ENCODE measurements at places on chromosomes 6 and 20.

GRCh38 chr6:104418125-104418524 lies 441.6 kb downstream of the HACE1 start:
- DNase-seq, result no peak

GRCh38 chr6:43887340-43887858 lies 117.4 kb downstream of the VEGFA start:
- no peak for DNase-seq

DNA sequence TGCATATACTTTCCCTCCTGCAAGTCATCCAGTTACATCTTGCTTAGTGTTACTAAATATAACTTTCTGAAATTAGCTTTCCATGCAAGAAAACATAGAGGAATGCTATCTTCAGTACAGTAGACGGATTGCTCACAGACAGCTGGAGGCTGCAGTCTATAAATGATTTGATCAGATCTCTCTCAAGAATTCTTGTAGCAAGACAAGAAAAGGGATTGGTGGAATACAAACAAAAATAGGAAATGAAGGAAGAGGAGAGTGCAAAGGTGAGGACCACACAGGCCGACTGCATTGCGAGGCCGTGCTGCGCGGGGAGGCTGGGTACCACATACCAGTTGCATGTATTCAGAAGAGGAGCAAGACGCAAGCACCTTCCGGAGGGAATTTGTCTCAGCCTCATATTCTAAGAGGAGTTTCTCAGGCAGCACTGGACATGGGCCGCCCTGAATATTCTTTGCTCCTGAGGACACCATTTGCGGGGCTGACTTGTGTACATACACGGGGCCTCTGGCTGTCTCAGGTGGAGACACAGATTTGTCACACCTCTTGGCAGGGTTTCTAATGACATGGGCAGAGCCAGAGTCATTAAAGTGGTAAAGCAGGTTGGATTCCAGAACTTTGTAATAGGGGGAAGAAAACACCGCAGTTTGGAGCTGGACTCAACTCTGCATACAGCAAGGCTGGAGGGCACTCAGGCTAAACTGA lies 22.7 kb upstream of the KIF25 start:
- DNase-seq, result no peak

DNA sequence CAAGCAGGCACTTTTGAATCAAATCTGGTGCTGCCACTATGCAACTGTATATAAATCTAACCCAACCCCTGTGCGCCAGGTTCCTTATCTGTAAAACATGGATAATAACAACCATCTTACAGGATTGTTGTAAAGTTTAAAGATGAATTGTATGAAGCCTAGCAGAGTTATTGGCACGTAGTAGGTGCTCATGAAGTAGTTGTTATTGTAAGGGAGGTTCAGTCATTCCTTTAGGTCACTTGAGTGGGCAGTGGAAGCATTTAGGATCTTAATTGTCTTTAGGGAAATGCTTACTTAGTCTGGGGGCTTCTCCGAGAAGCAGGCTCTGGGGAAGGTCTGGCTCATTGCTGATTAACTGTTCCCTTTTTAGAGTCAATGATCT lies 29.8 kb upstream of the PKIG start:
- DNase-seq, result no peak

GRCh38 chr6:145627451-145627850 lies 107.9 kb downstream of the EPM2A start:
- DNase-seq, result no peak

- DNase-seq, result peak; percentile 54
These were observed 23.2 kb downstream of the ADAT2 start for GRCh38 chr6:143427109-143427817.

DNA sequence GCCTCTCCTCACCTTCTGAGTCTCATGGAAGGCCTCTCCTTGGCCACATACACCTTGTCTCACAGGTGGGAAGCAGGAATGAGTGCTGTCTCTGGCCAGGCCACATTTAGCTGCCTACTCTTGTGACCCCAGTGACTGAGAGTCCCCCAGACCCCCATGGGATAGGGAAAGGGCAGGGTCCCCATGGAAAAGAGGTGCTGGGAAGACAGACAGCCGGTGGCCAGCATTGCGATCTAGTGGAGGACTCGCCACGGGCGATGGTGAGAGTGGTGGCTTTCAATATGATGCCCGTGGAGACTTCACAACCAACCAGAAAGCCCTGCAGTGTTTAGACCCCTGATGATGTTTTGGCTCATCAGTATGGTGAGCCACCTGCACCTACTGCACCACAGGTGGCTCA lies 19.8 kb downstream of the MANBAL start:
- DNase-seq, result no peak

- no peak for DNase-seq
These were observed 10.1 kb upstream of the TENT5A start for GRCh38 chr6:81762606-81763005.

DNA sequence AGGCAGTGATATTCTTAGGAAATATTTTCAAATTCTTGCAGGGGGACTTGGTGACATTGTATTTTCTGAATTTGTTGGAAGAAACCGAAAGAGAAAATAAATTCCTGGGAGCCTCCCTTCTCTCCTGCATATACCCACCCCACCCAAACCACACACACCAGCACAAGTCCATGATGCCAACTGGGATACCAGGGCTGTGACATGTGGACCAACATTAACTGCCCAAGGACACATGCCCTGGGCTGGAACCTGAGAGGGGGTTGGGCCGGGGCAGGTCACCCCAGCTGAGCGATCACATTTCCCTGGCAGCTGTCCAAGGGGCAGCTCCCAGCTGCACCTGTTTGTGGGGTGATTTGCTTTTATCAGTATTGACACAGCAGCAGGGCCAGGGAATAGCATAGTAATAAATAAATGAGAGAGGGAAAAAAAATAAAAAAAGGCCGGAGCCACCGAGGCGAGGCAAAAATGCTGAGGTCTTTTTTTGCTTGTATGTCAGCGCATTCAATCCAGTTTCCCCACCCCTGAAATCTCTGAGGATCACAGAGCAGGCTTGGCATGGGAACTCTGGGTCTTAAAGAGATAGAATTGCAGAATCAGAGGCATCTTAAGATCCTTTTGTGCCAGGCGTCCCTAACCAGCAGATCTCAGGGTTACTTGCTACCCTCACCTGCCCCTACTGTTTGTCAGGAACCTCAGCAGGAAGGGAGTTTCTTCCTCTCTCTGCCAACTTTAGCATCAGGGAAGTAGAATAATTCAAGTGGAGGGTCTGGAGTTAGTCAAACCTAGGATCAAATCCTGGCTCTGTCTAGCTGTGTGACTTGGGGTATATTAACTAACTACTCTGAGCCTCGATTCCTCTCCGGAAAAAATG lies 66.5 kb upstream of the PIM1 start:
- DNase-seq, result no peak

DNA sequence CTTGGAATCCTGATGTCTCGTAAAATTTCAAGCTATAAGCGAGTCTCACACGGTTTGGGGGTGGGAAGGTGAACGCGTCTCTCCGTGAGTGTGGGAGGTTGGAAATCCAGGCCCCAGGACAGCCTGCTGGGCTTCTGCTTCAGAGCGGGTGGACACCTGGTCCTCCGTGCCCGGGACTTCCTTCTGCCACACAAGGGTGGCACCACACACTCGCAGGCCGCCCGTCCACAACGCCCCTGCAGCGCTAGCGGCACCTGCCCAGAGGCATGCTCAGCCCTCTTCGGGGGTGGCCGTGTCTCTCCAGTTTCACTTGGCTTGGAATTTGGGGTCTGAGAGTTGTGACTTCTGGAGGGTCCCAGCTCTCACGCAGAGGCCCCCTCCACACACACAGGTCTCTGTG lies 151.9 kb downstream of the PHACTR3 start:
- DNase-seq, result no peak

DNA sequence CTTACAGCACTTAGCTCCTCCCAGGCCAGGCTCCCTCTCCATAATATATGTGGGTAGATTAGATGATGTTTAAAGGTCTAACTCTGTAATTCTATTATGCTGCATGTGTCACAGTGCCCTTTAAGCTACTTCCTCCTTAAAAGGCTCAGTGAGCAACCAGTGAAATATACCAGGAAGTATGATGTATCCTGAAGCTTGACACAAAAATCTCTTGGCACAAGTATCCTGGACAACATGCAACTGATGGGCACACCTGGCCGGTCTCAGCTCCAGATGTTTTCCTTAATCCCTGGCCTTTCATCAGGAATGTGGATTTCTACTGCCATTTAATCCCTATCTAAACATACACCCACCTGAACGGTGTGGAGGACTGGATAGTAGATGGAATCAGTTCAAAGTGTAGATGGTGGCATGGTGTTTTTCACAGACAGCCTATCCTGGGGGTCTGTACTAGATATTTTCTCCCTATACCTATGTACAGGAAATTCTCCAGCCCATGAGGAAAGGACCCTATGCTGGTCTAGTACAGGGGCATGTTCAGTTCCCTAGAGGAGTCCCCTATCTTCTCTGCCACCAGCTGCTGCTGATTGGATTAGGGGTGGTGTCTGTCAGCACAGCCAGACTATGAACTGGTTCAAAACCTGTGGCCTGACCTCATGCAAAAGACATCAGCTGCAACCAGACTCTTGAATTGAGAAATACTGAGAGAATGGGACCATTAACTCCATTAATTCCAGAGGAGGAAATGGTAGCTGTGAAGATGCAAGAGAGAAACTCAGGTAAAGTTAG lies 59.4 kb upstream of the CITED2 start:
- DNase-seq, result no peak

DNA sequence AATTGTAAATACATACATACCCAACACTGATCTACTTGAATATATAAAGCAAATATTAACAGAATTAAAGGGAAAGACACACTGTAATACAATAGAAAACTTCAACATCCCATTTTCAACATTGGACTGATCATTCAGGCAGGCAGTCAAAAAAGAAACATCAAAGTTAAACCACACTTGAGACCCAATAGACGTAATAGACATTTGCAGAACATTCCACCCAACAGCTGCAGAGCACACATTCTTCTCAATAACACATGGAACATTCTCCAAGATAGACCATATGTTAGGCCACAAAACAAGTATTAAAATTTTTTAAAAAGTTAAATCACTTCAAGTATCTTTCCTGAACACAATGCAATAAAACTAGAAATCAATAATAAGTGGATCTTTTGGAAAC lies 698.2 kb downstream of the COL12A1 start:
- DNase-seq, result no peak

DNA sequence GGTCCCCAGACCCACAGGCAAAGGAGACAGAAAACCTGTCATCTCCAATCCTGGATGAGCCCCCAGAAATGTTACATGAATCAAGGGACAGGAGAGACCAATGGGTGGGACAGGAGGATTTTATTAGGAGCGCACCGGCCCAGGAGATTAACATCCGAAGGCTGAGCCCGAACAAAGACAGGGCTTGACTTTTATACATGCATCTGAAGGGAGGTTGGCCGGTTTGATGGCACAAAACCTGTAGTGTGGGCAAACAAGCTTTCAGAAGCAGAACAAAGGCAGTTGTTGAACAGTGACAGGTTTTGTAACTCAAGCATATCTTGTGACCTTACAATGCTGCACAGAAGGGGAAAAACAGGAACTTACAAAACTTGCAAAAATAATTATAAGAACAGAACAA lies 83.9 kb upstream of the GPR6 start:
- DNase-seq, result no peak

- no peak for DNase-seq
These were observed 14.7 kb downstream of the ZNF335 start for GRCh38 chr20:45957021-45957941.

DNA sequence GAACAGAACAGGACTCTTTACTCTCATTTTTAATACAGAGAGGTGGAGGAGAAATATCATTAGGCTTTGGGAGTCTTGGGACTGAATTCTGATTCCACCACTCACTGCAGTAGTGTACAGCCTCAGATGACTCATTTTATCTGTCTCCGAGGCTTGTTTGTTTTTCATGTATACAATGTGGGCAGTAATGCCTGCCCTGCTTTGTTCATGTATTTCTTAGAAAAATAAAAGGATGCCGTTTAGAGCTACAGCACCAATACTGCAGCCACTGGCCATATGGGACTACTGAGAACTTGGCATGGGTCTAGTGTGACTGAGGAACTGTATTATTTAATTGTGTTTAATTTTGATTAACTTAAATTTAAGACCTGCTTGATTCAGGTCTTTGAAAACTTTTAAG lies 41.2 kb upstream of the JAG1 start:
- DNase-seq, result no peak

GRCh38 chr20:48230216-48230615 lies 444.9 kb upstream of the SULF2 start:
- DNase-seq, result no peak

DNA sequence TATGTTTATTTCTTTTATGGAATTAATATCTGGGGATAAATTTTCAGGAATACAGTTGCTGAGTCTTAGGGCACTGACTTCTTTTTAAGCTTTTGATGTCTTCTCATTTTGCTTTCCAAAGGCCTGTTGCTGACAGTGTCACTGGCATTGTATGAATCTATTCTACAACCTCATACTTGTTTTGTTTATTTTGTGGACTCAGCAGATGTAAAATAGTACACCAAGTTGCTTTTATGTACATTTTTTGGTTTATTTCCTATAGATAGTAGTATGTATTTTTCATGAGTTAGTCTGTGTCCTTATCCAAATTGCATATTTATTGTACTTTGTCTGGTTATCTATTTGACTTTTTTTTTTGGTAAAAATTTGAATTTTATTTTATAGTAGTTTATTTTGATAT lies 35.0 kb downstream of the FAM162B start:
- no peak for DNase-seq

DNA sequence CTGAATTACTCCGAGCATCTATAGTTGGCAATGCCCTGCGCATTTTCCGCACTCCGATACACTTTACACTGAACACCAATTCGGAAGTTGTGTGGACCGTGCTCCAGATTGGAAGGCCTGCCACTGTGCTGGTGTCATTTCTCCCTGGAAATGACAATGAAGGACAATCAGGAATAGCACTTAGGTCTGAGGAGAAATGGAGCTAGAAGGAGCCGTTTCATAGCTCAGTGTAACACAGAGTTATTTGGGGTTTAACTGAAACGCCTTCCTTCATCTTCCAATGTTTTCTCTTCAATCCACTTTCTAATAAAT lies 501 bp upstream of the PLA2G7 start:
- no peak for DNase-seq

GRCh38 chr6:165042912-165043311 lies 266.5 kb downstream of the C6orf118 start:
- DNase-seq, result no peak

DNA sequence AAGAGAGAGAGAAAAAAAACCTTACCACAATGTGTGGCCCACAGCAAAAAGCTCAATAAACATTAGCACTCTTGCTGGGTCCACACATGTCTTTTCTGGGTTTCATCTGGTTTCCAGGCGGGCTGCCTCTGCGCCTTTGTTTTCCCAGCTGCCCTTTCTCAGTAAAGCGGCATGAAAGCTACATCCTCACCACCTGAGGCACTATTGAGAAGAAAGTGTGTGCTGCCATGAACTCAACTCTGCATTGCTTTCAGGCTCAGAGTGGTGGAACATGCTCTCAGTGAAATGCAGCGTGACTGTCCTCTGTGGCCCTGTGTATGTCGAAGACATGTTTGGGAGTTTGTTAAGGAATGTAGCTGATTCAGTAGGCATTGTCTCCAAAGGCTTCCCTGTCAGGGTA lies 102.3 kb downstream of the LYRM2 start:
- DNase-seq, result no peak

DNA sequence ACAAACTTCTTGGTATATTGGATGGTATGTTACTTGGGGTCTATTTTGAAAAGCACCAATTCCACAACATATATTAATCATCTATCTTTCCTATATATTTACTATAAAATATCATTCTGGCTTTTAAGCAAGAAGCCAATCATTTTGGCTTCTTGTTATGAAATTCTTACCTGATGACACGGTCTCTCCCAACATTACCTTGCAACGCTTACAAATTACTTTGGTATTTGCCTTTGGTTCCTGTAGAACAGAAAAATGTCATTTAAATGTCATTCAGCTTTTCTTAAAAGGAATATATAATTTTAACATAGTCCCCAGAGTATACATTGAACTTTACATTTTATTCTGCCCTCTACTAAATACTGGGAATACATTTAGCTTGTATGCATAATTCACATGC lies 27.4 kb downstream of the UBE3D start:
- no peak for DNase-seq

Data from stimulated activated CD8-positive, alpha-beta memory T cell treated with anti-CD3 and anti-CD28 coated beads, Interleukin-4, amount 100 ng/mL, for 1 hour (primary cell).